ENCODE measurements at places on chromosomes 12 and 14.

- DNase-seq, result no peak
Observed at GRCh38 chr14:23079716-23080115, 15.2 kb downstream of the ACIN1 start.

GRCh38 chr12:112907415-112908157 is 824 bp downstream of the OAS1 start:
- DNase-seq, result no peak

DNA sequence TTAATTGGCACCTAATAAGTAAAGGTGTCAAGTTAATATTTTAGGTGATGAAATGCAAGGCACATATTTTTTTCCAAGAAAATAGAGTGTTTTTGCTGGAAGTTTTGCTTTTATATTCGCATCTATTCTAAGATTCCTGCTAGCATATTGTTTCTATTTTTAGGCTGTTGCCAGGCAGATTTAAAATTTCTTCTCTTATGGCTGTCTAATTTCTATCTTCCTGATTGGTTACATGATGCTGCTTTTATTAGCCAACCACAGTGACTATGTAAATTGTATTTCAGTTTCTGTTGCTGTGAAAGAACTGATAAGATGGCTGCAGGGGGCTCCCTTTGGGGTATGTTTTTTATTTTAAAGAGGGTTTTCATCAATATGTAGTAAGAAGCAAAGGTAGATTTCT is 42.7 kb downstream of the ATF7IP start:
- DNase-seq, result peak; percentile 30

DNA sequence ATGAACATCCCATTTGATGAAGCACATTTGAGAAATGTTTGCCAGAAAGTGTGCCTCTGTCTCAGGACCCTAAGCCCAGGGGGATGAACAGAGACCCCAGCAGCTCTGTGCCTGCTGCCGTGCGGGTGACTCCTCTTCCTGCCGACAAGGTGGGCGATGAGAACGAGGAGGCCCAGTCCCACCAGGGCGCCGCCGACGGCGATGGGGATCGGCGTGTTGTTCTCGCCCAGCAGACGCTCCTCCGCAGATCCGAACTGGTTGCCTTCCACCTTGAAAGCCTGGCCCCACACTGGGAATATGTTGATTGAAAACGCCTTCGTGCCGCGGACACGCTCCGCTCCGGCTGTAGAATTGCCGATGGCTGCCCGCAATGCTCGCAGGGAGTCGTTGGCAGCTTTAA is 44.1 kb downstream of the LRTM2 start:
- no peak for DNase-seq

DNA sequence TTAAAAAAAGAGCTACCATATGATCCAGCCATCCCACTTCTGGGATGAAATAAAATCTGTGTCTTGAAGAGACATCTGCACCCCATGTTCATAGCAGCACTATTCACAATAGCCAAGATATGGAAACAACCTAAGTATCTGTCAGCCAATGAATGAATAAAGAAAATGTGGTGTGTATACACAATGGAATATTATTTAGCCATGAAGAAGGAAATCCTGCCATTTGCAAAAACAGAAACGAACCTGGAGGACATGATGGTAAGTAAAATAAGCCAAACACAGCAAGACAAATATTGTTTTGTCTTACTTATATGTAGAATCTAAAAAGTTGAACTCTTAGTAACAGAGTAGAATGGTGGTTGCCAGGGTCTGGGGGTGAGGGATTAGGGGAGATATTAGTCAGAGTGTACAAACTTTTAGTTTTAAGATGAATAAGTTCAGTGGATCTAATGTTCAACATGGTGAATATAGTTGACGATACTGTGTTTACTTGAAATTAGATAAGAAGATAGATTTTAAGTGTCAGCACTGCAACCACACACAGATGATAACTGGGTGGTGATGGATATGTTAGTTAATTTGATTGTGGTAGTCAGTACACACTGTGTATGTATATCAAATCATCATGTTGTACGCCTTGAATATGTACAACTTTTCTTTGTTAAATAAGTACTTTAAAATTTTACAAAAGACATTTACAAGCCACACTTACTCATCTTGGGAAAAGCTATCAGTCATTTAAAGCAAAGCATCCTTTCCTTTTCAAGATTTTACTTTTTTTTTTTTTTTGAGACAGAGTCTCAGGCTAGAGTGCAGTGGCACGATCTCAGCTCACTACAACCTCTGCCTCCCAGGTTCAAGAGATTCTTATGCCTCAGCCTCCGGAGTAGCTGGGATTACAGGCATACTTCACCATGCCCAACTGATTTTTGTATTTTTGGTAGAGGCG is 89.9 kb downstream of the BICD1 start:
- no peak for DNase-seq

DNA sequence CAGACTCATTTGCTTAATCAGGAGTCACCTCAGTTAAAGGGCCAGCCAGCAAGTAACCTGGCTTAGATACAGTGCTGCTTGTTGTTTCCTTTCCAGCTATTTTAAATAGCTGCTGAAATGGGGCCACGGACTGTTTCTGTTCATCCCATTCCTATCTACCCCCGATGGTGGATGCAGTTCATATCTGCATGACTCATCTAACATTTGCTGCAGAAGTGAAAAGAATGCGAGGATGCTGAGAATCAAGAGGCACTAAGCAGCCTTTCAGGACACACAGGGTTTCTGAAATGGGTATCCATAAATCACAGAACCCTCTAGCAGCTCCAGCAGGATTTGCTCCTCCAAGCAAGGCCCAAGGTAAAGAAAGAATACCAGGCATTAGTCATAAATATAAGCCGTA is 60.2 kb upstream of the RTRAF start:
- no peak for DNase-seq

- DNase-seq, result no peak
Observed at GRCh38 chr12:54232790-54233189, 44.0 kb upstream of the SMUG1 start.

GRCh38 chr12:79635676-79636075 is 55.1 kb downstream of the PAWR start:
- no peak for DNase-seq

DNA sequence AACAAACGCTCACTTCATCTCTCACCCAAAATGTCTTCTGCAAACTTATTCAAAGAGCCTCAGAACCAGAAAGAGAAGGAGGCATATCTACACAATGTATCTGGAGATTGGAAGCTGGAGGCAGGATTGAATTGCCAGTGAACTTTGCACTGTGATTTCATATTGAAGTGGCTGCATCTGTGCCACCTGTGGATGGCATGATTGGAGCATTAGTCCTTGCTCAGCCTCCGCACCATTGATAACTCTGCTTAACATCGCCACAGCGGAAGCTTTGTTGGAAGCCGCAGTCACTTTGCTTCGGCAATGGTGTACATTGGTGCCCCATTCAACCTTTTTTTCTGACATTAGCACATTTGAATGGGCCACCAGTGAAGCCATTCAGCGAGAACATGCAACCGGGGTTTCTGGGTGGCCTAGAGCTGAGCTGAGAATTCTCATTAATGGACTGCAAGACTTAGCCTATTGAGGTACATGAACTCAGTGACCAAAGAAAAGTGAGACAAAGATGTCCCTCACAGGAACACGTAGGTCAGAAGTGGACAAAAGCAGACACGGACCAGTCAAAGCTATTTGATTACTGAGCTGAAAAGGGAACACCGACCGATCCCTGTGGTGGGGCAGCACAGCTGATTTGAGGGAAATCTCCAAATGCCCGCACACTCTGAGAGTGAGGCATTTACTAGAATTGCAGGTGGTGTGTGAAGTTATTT is 130.4 kb downstream of the BRMS1L start:
- DNase-seq, result no peak

- no peak for DNase-seq
Observed at GRCh38 chr14:57355081-57355800, 35.1 kb upstream of the NAA30 start.

DNA sequence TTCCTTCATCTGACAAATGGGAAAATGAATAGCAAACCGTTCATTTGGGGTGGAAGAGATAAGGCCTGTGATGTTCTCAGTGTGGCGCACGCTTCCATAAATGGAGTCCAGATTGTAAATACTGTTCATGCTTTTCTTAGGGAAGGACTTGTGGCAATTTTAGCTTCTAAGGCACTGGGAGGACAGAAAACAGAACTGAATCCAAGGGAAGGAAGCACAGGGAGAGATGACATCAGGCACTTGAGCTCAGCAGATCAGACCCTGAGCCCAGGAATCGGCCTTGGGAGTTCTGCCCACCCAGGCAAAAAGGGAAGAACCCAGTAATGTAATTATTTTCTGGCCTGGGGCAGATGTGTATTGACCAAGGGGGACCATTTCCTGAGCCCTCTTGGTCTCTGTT is 7.2 kb upstream of the SH2B3 start:
- no peak for DNase-seq

DNA sequence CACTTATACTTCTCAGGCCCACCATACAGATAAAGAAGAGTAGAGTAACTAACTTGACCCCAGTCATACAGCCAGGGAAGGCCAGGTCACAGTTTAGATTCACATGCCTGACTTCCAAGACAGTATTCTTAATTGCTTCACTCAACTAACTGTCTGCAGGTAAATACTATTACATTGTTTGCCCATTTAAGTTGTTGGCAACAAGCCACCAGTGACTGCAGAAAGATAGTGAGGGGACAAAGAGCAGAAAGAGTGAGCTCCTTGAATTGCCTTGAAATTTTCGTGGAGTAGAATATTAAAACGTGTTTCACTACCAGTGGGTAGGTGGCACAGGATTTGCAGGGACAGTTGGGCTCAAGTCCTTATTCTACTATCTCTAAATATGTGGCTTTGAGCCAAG is 146.3 kb upstream of the RMST start:
- DNase-seq, result no peak

GRCh38 chr14:52801014-52801712 is 9.8 kb upstream of the GNPNAT1 start:
- DNase-seq, result no peak

- DNase-seq, result no peak
Observed at GRCh38 chr12:51533799-51534198, 57.2 kb upstream of the SCN8A start.

DNA sequence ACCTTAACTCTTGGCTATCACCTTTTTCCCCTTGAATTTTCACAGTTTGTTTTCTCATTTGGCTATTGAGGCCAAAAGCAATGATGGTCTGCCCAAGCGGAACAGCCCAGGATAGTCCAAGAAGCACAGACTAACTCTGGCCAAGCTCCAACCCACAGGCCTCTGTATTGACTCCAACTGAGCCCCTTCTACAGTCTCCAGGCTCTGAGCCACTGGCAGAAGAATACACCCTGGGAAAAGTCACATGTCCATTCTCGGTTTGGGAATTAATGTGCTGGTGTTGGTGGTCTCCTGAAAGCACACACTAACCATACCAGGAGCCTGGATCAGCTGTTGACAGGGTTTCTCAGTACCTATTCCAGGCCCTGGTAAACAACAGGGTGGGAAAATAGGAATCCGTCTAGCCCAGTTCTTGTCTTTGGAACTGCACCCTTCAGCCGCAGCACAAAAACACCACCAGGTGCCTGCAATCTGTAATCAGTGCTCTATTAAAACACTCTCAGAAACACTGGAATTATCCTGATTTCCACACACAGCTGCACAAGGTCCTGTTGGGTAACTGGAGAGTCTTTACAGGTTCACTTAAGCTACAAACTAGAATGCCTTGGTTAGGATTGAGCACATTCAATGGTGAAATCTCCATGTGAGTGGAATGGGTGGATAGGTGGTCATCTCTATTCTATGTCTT is 63.6 kb downstream of the STXBP6 start:
- no peak for DNase-seq

GRCh38 chr14:33932576-33933345 is 18.1 kb downstream of the EGLN3 start:
- DNase-seq, result no peak

DNA sequence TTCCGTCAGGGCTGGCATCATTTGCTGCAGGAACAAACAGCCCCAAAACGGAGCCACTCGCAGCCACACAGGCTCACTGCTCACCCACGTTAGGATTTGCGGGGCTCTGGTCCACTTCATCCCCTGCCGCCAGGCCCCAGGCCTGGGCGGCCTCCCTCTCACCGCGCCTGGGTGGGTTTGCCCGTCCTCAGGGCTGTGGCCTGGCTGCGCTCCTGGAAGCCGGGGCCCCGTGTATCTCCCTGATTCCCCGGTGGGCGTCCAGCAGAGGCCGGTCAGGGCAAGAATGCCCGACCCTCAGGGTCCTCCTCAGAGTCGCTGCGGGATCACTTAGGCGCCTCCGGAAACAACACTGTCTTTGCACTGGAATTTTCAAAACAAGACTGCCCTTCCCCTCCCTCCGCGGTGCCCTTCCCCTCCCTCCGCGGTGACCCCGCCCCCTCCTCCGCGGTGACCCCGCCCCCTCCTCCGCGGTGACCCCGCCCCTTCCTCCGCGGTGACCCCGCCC is 15.7 kb upstream of the FBRSL1 start:
- no peak for DNase-seq

DNA sequence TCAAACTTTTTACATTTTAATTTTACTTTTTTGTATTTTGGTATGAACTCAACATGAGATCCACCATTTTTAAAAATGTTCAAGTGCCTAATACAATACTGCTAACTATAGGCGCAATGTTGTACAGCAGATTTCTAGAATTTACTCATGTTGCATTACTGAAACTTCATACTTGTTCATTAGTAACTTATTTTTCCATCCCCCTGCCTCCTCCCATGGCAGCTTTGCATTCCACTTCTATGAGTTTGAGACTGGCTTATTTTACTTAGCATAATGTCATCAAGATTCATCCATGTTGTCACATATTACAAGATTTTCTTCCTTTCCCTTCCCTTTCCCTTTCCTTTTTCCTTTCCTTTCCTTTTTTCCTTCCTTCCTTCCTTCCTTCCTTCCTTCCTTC is 825.9 kb downstream of the SLC16A7 start:
- DNase-seq, result no peak

DNA sequence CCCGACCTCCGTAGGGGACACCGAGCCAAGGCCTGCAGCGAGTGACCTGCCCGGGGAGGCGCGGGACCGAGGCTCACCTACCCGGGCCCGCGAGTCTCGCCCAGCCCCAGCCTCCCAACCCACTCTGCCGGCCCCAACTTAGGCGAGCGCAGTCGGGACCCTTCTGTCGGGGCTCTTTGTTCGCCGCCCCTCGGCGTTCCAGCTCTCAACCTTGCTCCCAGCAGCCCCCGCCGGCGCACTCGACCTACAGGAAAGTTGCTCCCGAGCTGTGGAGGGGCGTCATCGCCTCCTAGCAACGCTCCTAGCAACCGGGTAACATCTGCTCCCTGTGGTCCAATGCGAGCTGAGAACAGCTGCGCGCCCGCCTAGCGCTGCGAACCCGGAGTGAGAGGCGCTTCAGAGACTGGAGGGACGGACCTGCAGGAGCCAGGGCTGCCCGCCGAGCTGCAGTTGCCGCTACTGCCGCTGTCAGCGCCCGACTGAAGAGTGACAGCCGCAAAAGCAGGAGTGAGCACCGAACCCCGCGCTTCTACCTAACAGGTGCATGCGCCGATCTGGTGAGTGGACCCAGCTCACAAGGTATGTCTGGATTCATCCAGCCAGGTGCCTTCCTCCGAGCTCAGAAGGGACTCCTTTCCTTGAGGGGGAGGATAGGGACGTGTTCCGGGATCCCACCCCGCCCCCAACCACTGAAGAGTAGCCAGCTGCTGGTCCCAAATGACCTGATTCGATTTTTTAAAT is 355.0 kb downstream of the SNAPC1 start:
- DNase-seq, result no peak

DNA sequence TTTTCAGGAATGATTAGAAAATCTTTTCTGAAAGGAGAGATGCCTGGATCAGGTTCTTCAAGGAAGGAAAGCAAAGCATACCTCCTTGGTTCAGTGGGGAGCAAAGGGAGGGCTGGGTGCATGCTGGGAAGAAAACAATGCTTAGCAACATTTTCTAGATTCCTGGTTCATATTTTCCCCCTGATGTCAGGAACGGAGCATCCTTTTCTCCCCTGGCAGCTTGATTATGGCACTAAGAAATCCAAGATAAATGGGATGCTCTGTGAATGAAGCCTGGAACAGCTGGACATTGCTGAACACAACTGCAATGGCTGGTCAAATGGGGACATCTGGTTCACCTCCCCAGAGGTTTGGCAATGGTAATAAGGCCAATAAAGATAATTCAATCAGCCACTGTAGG is 50.9 kb downstream of the KCNA5 start:
- DNase-seq, result no peak
